ENCODE measurements at places on chromosomes 12 and 14. TPM values are rescaled to one million over a fixed set of nuclear protein-coding genes. Genes with fewer than 3 reads are reported as not detected.

The AVPR1A gene
- total RNA-seq = 0.95 TPM

The RPS6KA5 gene
- total RNA-seq = 32.8 TPM

The LRRK2 gene
- total RNA-seq = 11.6 TPM

- no peaks in the 10 kb centered on the region for H3K27me3 ChIP-seq
- no peak for DNase-seq
- no peaks in the 10 kb centered on the region for H3K36me3 ChIP-seq
- no peak overlapping the region for H3K4me3 ChIP-seq
Observed at GRCh38 chr12:99087278-99087677, 442.2 kb downstream of the APAF1 start.

DNA sequence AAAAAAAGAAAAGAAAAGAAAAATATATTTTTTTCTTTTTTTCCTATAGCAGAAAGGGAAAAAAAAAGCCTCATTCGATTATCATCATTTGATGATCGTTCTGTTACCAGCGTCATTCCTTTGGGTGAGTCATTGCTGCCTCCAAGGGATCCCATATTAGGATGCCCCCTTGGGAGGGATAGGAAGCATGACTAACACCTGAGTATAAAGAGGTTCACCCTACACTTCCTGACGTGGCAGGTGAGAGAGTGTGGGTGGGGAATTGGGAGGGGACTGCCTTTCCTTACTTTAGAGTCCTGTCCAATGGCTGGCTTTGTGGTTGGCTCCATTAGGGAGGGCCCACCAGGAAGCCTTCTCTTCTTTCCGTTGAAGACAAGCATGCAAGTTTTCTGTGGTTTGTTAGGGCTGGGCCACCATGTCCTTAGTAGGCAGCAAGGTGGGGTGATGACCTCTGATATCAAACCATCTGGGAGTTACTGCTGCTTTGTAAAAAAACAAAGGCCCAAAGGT, 56.1 kb upstream of the FUT8 start:
- H3K27me3 ChIP-seq = no peaks in the 10 kb centered on the region
- H3K36me3 ChIP-seq = no peaks in the 10 kb centered on the region
- DNase-seq = no peak

DNA sequence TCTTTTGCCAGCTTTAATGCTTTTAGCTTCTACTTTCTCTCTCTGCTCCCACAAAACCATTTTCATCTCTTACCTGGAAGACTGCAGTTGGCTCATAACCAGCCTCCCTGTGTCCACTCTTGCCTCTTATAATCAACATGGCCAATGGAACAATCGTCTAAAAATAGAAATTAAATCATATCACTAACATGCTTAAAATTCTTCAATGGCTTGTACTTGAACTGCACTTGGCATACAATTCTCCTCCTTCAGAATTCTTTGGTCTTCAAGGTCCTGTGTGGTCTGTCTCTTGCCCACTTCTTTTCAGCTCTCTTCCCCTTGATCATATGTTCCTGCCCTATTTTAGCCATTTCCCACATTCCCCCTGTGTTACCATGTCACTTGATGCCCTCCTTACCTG, 342.2 kb downstream of the ATP23 start:
- no peaks in the 10 kb centered on the region for H3K36me3 ChIP-seq
- H3K27me3 ChIP-seq = no peaks in the 10 kb centered on the region
- no peak overlapping the region for H3K4me3 ChIP-seq
- H3K4me1 ChIP-seq = no peaks in the 10 kb centered on the region
- DNase-seq = no peak
- H3K27ac ChIP-seq = no peak overlapping the region

DNA sequence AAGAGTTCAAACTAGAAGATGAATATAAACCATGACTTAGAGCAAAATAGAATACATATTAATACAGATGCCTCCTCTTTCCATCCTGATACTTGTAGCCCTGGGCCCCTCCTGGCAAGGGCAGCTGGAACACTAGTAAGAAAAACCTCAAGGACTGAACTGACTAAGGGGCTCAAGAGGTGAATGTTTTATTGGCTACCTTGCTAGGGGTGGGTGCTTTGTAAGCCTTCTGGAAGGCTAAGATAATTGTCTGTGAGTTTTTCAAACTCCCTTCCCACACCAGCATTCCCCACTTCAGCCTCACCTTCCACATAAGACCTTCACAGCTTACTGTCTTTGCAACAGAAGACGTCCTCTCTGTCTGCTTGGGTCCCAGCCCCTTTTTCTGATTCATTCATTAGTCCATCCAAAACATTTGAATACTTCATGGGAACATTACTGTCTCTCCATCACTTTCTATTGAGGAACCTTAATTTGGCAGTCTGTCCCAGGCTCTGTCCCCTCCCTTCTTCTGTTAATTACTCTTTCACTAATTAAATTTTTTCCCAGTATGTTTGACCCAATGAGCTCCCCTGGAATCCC, 1.1 kb upstream of the MARCHF9 start:
- H3K36me3 ChIP-seq = no peaks in the 10 kb centered on the region
- no peaks in the 10 kb centered on the region for H3K27me3 ChIP-seq
- H3K4me1 ChIP-seq = peaks cover 38% of the 10 kb centered on the region
- peak overlapping the region; percentile 83 for H3K27ac ChIP-seq

- H3K27ac ChIP-seq = peak overlapping the region; percentile 85
- DNase-seq = no peak
- H3K4me3 ChIP-seq = peak overlapping the region; percentile 63
- H3K36me3 ChIP-seq = no peaks in the 10 kb centered on the region
- no peaks in the 10 kb centered on the region for H3K4me1 ChIP-seq
Observed at GRCh38 chr12:26196421-26196716, 996 bp downstream of the SSPN start.

DNA sequence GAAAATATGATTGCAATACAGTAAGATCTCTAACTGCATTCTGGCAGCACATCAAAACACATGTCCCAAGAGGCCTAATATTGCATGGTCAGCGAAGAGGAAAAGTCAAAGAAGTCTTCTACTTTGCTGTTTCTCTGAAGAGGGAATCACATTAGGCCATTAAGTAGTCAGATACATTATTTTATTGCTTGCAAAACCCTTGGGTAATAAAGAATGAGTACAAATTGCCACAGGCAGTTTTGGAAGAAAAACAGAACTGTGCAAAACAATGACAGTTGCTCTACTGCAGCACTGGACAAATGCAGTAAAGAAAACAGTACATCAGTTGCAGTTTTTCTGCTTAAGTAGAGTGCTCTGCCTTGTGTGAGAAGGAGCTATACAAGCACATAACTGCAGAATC, 211.9 kb downstream of the MED13L start:
- H3K27ac ChIP-seq = no peak overlapping the region
- H3K27me3 ChIP-seq = no peaks in the 10 kb centered on the region

GRCh38 chr12:108657130-108657745, 23.5 kb upstream of the SELPLG start:
- DNase-seq = no peak
- no peaks in the 10 kb centered on the region for H3K4me1 ChIP-seq
- peak overlapping the region; percentile 38 for H3K27ac ChIP-seq
- H3K27me3 ChIP-seq = no peaks in the 10 kb centered on the region

All from transverse colon (tissue), 4 donors.